ENCODE measurements at places on chromosomes 1 and 21.

GRCh38 chr1:58813361-58813760, 29.5 kb upstream of the JUN start:
- DNase-seq = no peak

DNA sequence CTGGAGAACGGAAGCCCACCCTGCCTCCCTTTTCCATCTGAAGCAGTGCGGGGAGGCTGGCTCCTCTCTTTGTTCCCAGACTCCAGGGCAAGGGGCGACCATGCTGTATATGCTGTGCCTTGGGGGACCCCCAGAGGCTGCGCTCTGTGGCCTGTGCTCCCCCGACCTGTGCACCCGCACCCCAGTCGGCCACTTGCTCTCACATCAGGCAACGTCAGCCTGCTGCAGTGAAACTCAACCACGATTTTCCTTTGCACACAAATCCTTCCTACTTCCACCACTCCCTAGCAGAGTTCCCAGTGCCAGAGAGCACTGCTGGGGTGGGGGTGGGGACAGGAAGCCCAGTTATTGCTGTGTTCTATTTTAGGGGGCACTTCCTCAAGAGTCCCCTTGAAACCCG, 52.5 kb downstream of the SIM2 start:
- DNase-seq = no peak

DNA sequence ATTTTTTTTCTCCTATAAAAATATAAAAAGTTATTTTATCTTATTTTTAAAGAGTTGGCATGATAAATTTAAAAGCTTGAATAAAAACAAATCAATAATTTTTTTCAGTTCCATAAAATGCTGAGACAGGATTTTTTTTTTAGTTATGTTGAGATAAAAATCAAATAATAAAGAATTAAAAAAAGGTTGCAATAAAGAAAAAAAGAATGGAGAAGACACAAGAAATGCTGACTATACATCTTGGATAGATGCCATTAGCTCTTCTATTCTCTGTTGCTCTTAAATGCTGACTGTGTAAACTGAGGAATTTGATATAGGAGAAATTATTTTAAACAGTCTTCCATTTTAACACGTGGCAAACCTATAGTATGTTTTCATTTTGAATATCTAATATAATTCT, 2298.5 kb downstream of the MRPL39 start:
- DNase-seq = no peak

DNA sequence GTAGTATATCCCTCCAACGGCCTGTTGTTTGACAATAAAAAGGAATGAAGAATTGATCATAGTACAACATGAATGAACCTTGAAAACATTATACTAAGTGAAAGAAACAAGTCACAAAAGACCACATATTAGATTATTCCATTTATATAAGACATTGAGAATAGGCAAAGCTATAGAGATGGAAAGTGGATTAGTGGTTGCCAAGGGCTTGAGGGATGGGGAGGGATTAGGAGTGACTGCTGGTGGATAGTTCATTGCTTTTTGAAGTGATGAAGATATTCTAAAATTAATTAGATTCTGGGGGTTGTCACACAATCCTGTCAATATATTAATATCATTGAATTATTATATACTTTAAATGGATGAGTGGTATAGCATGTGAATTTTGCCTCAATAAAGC, 142.5 kb upstream of the DPT start:
- no peak for DNase-seq

DNA sequence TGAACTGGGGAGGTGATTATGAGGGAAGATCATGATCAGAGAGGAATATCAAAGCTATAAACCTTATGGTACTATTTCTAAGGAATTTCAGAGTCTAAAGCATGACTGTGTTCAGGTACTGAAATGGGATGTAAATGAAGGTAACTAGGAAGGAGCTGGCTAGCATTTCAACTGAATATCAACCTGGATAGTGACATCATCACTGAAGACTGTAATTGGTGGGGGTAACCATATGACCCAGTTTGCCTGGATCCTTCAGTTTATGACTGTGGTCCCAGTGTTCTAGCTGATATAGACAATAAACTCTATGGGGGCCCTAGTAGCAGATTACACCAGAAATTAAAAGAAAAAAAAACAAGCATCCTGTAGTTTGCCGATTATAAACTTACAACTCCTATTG, 120.8 kb downstream of the APP start:
- no peak for DNase-seq

GRCh38 chr1:155175927-155176371, 2.3 kb downstream of the TRIM46 start:
- DNase-seq = no peak
